ENCODE measurements at places on chromosomes 7 and 10.
A peak's percentile ranks its signal among the peaks of the same experiment; 100 is the strongest.

DNA sequence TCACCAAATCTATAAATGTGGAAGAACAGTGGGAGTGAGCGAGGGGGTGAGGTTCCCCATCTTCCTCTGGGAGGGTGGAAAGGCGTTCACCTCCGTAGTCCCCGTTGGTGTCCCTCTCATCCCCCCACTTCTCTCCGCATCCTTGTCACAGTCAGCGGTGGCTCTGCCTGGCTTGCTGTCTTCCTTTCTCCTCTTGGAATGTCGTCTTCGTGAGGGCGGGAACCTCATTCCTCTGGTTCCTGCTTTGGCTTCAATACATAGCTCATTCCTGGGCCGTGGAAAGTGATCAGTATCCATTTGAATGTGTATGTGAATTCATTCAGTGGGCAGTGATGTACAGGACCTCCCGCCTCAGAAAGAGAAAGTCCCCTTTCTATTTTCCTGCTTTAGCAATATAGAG, 289.4 kb downstream of the CAMK1D start:
- DNase-seq, result no peak

DNA sequence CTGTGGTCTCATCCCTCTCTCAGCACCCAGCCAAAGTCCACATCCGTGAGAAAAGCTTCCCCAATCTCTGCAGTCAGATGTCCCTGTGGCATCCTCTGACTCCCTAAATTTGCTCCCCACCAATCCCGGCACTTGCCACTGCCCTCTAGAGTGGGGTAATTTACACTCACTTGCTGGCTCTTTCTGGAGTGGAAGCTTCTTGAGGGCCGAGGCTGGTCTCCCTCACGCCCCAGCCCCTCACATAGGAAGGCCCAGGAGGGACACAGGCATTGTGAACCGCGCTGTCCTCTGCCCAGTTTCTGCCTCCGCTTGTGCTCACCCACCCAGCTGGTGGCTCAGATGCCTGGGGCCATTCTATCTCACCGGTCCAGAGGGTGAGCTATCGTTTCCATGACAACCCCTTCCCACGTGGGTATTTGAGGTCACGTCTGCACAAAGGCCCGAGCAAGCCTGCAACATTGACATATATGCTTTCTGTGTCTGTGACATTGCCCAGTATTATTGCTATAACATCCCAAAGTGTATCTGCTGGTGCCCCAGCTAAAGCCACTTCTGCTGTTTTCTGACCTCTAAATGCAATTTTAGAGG, 97.3 kb upstream of the CTBP2 start:
- no peak for DNase-seq

DNA sequence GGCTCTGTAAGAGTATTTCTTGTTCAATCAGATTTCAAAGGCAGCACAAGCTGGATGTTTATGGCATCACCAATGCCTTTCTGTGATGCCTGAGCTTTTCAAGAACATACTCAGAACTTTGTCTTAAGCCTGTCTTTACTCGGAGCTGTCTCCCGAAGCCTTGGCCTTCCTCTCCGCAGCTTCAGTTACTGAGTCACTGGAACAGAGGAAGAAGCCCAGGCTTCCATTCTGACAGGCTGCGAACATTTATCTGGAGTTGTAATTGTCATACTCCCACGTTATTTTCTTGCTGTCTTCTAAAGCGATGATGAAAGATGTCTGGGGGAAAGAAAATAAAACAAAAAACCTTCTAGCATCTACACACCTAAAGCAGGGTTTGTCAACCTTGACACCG, 43.9 kb downstream of the GRK5 start:
- DNase-seq, result peak; percentile 56

DNA sequence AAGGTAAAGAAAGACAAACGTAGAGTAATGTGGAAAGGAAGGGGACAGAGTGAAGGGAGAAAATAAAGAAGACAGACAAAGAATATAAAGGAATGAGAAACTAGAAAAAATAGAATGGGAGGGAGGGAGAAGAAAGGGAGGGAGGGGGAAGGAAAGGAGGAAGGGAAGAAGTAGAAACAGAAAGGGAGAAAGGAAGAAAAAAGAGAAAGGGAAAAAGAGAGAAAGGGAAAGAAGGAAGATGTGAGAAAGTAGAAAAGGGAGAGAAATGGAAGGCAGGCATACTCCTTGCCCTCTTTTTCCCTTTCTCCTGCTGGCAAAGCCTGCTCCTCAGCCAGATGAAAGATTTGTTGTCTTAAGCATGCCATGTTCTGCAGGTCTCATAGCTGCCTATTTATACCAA, 1137.8 kb upstream of the C7orf33 start:
- no peak for DNase-seq

DNA sequence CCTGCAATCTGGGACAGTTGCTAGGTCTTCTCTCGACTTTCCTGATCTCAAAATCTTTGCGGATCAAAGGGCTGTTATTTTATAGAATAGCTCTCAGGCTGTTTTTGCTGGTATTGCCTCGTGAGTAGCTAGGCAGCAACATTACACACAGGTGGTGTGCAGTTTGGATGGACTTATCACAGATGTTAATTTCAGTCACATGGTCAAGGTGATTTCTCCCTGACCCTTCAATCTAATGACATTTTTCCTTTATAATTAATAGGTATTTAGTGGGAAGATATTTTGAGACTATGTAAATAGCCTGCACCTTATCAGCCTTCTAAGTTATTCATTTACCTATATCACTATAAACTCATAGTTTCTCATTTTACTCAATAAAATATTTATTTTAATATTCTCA, 309.6 kb upstream of the PRKCQ start:
- DNase-seq, result no peak

GRCh38 chr7:150755473-150756099, 18.4 kb downstream of the GIMAP5 start:
- DNase-seq, result no peak

GRCh38 chr7:139936760-139937310, 107.8 kb downstream of the TBXAS1 start:
- DNase-seq, result peak; percentile 28

DNA sequence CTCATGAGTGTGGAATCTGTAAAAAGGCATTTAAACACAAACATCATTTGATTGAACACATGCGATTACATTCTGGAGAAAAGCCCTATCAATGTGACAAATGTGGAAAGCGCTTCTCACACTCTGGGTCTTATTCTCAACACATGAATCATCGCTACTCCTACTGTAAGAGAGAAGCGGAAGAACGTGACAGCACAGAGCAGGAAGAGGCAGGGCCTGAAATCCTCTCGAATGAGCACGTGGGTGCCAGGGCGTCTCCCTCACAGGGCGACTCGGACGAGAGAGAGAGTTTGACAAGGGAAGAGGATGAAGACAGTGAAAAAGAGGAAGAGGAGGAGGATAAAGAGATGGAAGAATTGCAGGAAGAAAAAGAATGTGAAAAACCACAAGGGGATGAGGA, 207.7 kb downstream of the ZEB1 start:
- DNase-seq, result no peak

DNA sequence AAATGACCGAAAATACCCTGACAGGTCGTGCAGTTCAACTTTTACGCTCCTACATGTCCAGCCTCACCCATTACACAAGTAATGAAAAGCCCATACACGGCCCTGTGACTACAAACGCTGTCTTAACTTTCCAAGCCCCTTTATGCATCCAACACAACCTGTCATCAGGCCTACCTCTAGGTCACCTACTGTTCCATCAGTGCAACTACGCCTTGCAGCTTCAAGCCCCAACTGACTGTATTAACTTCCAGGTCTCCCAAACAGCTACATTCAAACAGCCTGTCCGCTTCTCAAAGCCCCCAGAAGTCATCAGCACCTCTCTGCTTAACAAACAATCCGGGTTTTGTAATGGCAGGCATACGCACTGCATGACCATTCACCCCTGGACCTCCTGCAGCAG, 19.2 kb downstream of the ZNF107 start:
- no peak for DNase-seq

- DNase-seq, result peak; percentile 6
These were observed 23.2 kb downstream of the CALCR start for GRCh38 chr7:93551063-93551895.

All from GM04503 (cell line).